ENCODE measurements at places on chromosomes 6 and 20.

- DNase-seq, result no peak
Measured at GRCh38 chr6:125844989-125845388, 54.2 kb downstream of the NCOA7 start.

- DNase-seq, result no peak
Measured at GRCh38 chr6:42448391-42448790, 3.3 kb downstream of the TRERF1 start.

DNA sequence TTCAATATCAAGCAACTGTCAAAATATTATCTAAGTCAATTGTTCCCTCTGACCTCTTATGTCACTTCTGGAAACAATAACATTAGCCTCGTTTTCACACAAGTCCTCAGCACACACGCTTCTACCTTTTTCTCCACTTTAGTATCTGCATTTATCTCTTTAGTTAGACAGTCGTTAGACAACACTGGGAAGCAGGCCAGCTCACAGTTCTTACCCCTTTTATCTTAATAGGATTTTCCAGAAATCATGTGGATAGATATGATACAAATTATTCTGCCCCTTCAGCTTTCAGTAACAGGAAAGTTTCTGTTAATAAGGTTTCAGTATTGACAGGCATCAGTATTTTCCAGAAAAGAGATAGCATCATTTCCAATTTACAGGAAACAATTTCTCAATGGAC lies 25.9 kb upstream of the HAO1 start:
- no peak for DNase-seq

GRCh38 chr6:18192026-18192425 lies 36.8 kb downstream of the KDM1B start:
- DNase-seq, result no peak

DNA sequence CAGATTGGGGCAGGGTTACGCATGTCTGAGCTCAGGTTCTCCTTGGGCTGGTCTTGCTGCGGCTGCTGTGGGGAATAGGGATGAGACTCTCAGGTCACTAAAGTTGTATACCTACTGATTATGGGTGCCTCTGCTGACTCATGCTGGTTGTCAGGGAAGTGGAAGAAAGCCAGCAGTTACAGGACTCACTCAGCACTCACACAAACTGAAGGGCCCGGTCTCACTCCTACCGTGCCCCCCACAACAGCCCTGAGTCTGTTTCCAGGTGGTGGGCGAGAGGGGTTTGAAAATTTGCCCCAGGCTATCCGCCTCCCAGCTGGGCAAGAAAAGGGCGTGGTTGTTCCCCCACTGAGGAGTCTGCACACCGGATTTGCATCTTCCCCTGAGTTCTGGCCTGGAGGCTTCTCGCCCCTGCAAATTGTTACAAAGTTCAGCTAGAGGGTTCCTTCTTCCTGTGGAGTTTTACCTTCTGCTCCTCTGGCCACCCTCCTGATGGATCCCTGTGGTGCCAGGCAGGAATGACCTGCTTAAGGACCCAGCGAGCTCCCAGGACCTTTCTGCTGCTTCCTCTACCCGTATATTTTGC lies 659.2 kb downstream of the HDGFL1 start:
- DNase-seq, result no peak

DNA sequence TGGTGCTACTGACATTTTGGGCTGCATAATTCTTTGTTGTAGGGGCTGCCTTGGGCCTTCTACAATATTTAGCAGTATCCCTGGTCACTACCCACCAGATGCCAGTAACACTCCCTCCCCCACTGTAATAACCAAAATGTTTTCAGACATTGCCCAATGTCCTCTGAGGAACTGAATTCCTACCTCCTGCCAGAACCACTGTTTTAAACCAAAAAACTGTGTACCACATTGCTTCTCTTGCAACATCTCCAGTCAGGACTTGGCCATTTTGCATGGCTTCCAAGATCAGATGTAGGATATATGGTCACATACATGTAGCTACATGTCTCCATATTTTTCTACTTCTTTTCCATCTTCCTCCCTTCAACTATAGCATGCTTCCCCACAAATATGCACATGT lies 97.4 kb upstream of the IFNGR1 start:
- DNase-seq, result no peak

GRCh38 chr20:4439461-4439860 lies 282.2 kb upstream of the PRND start:
- DNase-seq, result no peak

GRCh38 chr6:137044366-137045221 lies at the start of gene IL20RA:
Gene IL20RA, minus strand, starts transcription at chr6:137044965. Its CDS starts 237 bp downstream, at chr6:137044728.
- peak; percentile 7 for DNase-seq

DNA sequence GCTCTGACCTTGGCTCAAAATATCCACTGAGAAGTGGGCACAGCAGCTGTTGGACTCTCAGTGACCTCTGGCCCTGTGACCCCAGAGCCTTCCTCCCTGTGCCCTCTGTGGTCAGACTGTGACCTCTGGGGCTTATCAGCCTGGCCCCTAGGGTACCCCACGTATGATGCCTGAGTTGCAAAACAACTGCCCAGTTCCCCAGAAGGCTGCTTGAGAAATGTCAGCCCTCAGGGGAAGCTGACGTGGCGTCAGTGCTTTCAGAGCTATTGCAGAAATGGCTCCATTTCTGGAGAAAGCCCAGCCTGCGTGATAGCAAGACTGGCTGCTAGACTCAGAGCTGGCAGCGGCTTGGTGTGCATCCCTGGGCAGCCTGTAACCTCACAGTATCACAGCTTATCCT lies 31.5 kb upstream of the TGM2 start:
- DNase-seq, result peak; percentile 72

DNA sequence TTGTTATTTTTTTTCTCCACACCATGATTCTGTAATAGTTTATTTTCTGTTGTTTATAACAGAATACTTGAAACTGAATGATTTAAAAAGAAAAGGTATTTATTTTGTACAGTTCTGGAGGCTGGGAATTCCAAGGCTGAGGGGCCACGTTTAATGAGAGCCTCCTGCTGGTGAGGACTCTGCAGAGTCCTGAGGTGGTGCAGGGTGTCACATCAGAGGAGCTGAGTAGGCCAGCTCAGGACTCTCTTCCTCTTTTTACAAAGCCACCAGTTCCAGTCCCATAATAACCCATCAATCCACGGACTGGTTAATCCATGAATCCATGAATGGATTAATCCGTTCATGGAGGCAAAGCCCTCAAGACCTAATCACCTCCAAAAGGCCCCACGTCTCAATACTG lies 71.6 kb downstream of the TFAP2A start:
- DNase-seq, result no peak

DNA sequence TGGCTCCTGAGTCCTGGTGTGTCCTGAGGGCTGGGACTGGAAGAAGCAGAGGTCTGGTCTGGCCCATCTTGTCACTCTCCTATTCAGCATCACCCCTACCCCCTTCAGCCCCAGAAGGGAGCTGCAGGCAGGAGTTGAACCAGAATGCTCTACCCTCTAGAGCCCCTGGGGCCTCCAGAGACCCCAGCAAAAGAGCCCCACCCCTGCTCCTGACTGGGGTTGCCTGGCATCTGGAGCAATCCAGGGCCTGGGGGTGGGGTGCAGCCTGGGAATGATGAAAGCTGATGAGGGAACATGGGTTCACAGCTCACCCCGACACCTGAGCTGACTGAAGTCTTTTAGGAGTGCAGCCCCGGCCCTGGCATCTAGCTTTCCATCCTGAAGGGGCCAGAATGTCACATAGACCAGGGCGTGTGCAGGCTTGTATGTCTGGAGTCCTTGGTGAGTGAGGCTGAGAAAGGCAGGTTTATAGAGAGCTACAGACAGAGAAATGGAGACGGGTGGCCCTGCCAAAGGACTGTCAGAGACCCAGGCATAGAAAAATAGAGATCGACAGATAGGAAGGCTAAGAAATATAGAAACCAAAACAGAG lies 12.2 kb downstream of the FGD2 start:
- DNase-seq, result no peak

- DNase-seq, result no peak
Measured at GRCh38 chr20:23451956-23452487, 654 bp downstream of the CST11 start.

GRCh38 chr6:166308769-166309589 lies 787 bp upstream of the PRR18 start:
- DNase-seq, result no peak

DNA sequence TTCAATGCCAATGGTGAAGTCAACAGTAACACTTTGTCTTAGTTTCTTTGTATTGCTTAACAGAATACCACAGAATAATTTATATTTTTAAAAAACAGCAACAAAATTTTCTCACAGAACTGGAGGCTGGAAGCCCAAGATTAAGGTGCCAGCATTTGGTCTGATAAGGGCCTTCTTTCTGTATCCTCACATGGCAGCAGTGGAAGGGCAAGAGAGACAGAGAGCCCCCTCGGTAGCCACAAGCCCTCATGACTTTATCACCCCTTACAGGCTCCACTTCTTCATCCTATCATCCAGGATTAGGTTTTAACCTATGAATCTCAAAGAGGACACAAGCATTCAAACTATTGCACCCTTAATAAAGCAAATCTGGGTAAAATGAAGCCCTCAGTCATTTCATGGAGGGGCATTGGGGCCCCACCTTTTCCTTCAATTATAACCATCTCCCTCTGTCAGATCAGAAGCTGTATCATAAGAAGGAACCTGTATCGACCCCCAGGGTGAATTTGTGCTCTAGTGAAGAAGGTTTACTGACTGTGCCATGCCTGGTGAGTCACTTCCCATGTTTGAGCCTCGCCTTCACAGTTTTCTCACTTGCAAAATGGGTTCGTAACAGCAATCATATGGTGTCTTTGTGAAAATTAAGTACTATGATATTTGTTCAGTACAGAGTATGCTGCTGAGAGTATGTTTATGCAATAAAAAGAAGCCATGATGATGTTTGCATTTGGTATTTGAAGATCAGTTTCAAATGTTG lies 178.2 kb downstream of the LRFN2 start:
- DNase-seq, result no peak

- no peak for DNase-seq
Measured at GRCh38 chr20:50335866-50336265, 145.2 kb downstream of the CEBPB start.

DNA sequence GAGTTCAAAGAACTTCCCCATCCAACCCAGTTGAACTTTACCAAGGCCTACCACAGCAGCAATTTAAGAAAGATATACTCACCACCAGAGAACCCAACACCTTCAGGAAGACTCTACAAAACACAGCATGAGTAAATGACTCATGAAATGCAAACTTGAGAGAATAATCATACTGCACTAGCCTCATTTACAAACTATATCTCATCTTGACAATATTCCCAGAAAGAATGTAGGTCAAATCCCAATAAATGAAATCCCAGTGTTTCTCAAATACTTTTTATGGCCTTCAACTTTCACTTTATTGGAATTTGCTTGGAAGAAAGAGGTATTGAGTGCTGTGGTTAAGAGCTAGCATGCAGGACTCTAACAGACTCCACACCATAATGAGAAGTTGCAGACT lies 60.0 kb downstream of the FYN start:
- no peak for DNase-seq

GRCh38 chr6:149600508-149600907 lies 34.3 kb downstream of the GINM1 start:
- no peak for DNase-seq

DNA sequence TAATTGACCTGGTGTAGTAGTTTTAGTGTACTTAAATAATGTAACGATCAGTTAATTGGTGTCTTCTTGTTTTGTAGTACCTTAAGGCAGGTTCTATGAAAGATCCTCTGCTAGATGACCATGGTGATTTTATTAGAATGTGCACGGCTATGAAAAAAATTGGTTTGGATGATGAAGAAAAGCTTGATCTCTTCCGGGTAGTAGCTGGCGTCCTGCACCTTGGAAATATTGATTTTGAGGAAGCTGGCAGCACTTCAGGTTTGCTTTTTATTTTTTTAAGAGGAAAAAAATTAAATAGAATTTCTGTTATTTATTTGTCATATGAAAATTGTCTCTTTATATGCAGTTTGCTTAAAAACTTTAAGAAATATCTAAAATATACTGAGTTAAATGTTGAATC lies 99.2 kb downstream of the MYO6 start:
- DNase-seq, result no peak

DNA sequence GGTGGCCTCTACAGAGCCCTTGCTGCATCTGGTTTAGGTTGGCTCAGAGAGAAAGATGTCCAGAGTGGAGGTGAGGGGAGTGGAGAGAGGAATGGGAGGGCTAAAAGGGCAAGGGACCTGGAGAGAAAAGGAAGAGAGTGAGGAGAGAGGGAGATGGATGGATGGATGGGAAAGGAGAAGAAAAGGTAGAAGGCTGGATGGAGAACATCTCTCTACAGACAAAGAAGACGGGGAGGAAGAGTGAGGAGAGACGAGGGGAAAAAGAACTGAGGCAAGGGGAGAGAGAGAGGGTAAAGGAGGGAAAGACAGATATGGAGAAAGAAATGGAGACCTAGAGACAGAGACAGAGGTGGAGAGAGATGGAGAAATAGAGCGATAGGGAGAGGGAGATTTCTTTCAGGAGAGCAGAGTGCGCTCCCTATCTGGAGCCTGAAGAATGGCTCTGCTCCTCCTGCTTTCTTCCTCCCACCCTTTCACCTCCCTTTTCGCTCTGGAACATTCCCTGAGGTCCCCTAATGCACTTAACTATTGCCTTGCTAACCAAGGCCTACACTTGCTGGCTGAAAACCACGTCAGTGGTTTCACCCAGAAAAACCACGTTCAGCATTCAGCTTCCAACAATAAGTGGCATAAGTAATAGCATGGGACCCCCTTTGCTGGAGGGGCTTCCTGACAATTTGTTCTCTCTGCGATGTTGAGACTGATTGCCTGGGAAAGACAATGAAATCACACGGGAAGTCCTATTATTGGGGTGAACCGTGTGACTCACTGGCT lies 286.3 kb downstream of the CDH26 start:
- no peak for DNase-seq

- no peak for DNase-seq
Measured at GRCh38 chr6:138999949-139000725, 12.1 kb upstream of the REPS1 start.

GRCh38 chr20:33318096-33318429 lies 35.0 kb downstream of the BPIFB1 start:
- no peak for DNase-seq

- DNase-seq, result no peak
Measured at GRCh38 chr6:107083047-107083768, 32.1 kb downstream of the BEND3 start.

- no peak for DNase-seq
Measured at GRCh38 chr6:111468329-111469012, 14.5 kb downstream of the REV3L start.

DNA sequence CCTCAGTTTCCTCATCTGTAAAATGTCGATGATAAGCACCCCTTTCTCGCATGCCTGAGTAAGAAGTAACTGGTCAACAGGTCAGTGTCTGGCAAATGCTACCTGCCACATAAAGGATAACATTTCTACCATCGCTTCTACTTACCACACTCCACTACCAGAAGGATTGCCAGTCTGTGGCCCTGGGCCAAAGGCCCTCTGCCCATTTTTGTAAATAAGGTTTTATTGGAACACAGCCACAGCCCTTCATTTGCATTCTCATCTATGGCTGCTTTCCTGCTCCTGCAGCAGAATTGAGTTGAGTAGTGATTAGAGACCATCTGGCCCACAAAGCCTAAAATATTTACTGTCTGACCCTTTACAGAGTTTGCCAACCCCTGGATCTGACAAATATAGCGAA lies 121.8 kb downstream of the TOX2 start:
- DNase-seq, result no peak

- no peak for DNase-seq
Measured at GRCh38 chr20:63565021-63565698, 8.9 kb downstream of the HELZ2 start.
